ENCODE measurements at places on chromosomes 3 and 15.
A peak's percentile ranks its signal among the peaks of the same experiment; 100 is the strongest.

DNA sequence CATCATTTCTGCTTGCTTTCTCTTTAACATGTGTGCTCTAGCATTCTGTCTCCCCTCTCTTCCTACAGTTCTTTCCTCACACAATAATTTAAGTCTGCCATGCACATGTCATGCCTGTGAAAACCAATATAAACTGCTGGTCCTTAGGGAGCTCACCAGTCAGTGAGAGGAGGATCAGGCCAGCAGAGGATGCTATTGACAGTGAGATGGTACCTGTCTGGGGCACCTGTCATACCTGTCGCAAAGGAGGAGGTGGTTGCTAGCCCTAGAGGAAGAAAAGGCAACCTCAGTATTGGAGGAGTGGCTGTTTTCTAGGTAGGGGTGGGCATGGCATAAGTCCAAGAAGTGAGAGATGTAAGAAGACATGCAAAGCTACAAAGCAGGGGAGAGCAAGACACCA, 194.6 kb downstream of the GABRG3 start:
- H3K4me1 ChIP-seq: no peaks in the 10 kb centered on the region
- no peak for DNase-seq
- H3K27me3 ChIP-seq: no peaks in the 10 kb centered on the region
- no peaks in the 10 kb centered on the region for H3K36me3 ChIP-seq
- no peak overlapping the region for H3K4me3 ChIP-seq

DNA sequence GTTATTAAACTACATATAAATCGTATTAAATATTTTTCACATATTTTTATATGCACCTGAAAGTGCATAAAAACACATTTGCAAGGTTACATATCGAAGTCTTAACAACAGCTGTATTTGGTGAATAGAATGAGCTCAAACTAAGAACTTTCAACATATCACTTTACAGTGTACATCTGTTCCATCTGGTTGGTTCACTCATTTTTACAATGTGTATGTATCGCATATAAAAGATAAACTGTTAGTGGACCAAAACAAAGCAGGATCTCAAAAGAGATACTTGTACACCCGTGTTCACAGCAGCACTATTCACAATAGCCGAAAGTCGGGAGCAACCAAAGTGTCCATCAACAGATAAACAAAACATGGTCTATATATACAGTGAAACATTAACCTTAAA, 55.8 kb downstream of the TBL1XR1 start:
- peaks cover 54% of the 10 kb centered on the region for H3K36me3 ChIP-seq
- peaks cover 88% of the 10 kb centered on the region for H3K4me1 ChIP-seq
- no peak overlapping the region for H3K4me3 ChIP-seq
- no peak for DNase-seq

DNA sequence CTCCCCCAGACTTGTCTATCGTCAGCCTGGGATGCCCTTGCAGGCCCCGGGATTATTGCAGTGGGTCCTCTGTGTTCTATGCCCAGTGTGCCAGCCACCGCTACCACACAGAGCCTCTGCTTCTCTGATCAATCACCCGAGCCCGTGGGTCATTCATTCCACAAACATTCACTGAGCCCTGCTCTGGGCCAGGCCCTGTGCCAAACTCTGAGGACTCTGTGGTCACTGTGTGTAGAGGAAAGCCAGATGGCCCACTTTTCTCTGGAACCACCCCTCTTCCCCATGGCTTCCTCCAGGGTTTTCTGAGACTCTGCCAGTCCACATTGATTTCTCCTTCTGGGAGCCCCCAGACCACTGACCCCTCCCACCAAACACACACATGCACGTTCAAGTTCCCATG, 55.5 kb downstream of the BSN start:
- no peak overlapping the region for H3K27ac ChIP-seq
- H3K4me1 ChIP-seq: no peaks in the 10 kb centered on the region
- H3K36me3 ChIP-seq: no peaks in the 10 kb centered on the region
- no peak for DNase-seq
- H3K4me3 ChIP-seq: no peak overlapping the region

DNA sequence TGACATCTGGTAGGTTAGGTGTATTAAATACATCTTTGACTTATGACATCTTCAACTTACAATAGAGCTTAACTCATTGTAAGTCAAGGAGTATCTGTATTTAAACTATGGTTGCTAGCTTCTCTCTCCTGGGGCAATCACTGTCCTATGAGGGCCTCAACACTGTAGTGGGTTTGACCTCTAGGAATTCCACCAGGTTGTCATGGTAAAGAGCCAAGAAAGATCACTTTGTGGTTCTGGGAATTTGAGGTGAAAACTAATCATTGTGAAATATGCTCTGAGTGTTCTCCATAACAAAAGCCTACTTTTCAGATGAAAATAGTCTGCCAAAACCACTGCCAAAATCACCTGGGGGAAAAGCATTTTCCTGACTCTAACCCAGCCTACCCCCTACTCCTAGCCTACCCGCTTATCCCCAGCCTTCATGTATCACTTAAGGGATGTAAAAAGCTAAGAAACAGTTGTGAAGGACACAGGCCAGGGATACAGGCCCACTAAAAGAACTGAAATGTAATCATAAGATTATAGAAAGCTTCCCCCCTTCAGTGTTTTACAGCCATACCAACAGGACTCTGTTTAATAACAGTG, 723.8 kb downstream of the MECOM start:
- no peaks in the 10 kb centered on the region for H3K27me3 ChIP-seq
- H3K4me1 ChIP-seq: no peaks in the 10 kb centered on the region
- H3K36me3 ChIP-seq: no peaks in the 10 kb centered on the region
- H3K4me3 ChIP-seq: no peak overlapping the region

DNA sequence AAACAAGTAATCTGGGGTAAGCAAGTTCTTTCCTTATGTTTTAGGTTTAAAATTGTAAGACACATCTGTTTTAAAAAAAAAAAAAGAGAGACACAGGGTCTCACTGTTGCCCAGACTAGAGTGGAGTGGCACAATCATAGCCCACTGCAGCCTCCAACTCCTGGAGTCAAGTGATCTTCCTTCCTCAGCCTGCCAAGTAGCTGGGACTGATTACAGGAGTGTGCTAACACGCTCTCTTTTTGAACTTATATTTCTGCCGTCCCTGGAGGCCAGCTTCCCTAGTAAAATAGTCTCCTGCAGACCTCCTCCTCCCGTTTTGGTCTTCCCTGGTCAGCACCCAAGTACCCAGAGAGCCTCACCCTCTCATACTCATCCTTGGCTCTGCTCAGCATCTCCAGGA, 35.5 kb downstream of the DCP1A start:
- H3K27ac ChIP-seq: no peak overlapping the region
- no peaks in the 10 kb centered on the region for H3K27me3 ChIP-seq
- no peak for DNase-seq
- H3K4me3 ChIP-seq: no peak overlapping the region

DNA sequence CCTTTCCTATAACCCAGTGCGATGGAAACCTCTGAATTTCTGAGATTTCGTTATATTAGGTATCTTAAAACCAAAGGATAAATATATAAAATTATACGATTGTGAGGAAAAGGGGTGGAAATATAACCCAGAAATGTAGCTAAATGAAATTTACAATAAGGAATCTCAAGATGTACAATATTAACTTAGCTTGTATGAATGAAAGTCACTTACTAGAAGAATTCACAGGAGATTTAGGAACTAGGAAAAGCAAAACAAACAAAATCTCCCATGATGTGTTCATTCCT, 159.2 kb downstream of the USP13 start:
- peaks cover 5% of the 10 kb centered on the region for H3K4me1 ChIP-seq
- H3K27me3 ChIP-seq: no peaks in the 10 kb centered on the region
- no peak for DNase-seq
- no peak overlapping the region for H3K4me3 ChIP-seq
- H3K36me3 ChIP-seq: no peaks in the 10 kb centered on the region

GRCh38 chr15:46938169-46938568, 779.1 kb upstream of the SEMA6D start:
- H3K4me1 ChIP-seq: no peaks in the 10 kb centered on the region
- no peak for DNase-seq
- H3K27me3 ChIP-seq: no peaks in the 10 kb centered on the region
- no peak overlapping the region for H3K27ac ChIP-seq
- H3K36me3 ChIP-seq: no peaks in the 10 kb centered on the region

DNA sequence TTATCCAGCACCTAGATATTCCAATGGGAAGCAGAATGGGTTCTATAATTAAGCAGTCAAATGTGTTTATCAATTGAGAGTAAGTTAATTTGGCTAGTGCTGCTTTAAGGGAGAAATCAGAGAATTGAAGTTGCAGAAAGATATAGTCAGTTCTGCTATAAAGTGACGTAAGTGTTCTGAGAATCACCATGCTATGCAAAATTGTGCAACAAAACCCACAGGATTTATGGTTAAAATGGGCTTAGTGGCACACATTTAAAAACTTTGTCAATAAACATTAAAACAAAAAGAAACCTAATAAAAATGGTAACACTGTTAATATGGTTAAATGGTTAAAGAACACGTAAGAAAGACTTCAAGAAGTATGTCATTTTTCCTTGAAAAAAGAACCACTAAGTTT, 74.5 kb downstream of the TMEM108 start:
- H3K27me3 ChIP-seq: peaks cover 4% of the 10 kb centered on the region
- no peaks in the 10 kb centered on the region for H3K36me3 ChIP-seq
- H3K4me1 ChIP-seq: no peaks in the 10 kb centered on the region
- no peak overlapping the region for H3K27ac ChIP-seq

- H3K4me1 ChIP-seq: peaks cover 52% of the 10 kb centered on the region
- H3K36me3 ChIP-seq: peaks cover 9% of the 10 kb centered on the region
- DNase-seq: no peak
- no peak overlapping the region for H3K4me3 ChIP-seq
- H3K27me3 ChIP-seq: no peaks in the 10 kb centered on the region
Measured at GRCh38 chr3:115081444-115081843, 65.6 kb downstream of the ZBTB20 start.

- peaks cover 6% of the 10 kb centered on the region for H3K36me3 ChIP-seq
- peaks cover 25% of the 10 kb centered on the region for H3K4me1 ChIP-seq
- no peak for DNase-seq
- no peak overlapping the region for H3K4me3 ChIP-seq
Measured at GRCh38 chr15:97981758-97982157, 21.3 kb downstream of the ARRDC4 start.

DNA sequence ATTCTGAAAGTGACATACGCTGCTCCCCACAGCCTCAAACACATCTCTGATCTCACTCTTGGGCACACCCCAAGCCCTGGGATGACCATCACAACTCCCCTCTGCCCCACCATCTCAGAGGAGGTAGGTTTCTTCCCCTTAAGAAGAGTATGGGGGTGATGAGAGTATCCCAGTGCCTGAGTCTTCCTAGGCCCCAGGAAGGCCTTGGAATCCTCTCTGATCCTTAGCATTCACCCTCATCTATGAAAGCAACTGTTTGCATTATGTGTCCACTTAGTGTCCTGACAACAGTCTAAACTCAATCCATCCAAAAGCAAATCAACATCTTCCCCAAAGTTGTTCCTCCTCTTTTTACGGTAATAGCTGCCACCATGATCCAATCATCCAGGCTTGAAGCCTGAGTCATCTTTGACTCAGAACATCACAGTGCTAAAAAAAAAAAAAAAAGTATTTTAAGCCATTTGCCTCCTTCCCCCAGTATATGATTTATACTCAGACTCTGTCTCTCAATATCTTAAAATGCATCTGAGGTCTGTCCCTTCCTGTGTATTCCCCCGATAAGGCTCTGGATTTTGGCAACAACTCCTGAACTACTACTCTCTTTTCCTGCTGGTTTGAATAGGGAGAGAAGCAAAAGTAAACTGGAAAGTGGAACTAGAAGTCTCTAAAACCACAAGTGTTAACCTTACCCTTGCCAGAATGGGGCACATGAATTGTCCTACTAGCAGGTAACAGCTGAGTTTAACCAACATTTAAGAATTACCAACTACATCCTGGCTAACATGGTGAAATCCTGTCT, 22.5 kb downstream of the POPDC2 start:
- peaks cover 41% of the 10 kb centered on the region for H3K36me3 ChIP-seq
- peaks cover 43% of the 10 kb centered on the region for H3K4me1 ChIP-seq
- H3K27ac ChIP-seq: peak overlapping the region; percentile 97
- H3K4me3 ChIP-seq: peak overlapping the region; percentile 59
- no peaks in the 10 kb centered on the region for H3K27me3 ChIP-seq
- DNase-seq: no peak

DNA sequence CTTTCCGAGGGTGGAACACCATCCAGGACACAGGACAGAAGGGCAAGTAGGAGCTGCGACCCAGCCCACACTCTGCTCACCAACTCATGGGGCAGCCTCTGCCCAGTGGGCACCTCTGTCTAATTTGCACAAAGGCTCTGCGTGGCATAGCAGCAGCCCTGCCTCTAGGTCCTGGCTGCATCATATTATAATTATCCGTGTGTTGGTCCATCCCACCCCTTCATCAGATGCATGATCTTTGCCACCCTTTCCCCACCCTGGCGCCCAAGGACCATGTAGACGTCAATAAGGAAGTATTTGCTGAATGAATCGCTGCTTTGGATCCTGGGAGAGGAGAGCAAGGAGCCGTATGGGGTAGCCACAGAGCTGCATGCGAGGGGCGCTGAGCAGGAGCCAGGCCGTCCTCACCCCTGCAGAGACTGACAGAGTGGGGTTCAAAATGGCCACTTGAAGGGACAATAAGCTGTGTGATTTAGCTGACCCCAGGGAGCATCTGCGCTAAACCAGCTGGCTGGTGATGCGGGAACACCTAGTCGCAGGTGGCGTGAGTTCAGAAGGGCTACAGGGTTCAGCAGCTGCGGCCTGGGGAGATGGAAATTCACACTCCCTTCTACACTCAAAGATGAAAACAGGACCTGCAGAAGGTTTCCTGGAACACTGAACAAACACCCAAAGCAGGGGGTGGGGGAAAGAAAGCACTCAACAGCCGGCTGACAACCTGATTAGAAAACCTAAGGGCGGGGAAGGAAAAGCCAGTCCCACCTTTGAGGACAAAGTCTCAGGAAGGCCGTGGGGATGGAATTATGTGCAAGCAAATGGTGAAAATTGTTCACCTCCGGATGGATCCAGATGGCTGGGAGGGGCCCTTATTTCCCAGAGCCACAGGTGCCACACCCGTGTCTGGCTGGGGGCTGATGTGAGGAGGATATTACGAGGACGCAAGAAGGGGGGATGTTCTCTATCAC, 6.4 kb downstream of the MGLL start:
- H3K4me1 ChIP-seq: no peaks in the 10 kb centered on the region
- peaks cover 20% of the 10 kb centered on the region for H3K27me3 ChIP-seq
- DNase-seq: no peak
- H3K4me3 ChIP-seq: no peak overlapping the region

Data from activated T-cell treated with anti-CD3 and anti-CD28 coated beads, Interleukin-2, amount 50 U/mL, for 24 hours (primary cell).